ENCODE measurements at places on chromosomes 5 and 9.

DNA sequence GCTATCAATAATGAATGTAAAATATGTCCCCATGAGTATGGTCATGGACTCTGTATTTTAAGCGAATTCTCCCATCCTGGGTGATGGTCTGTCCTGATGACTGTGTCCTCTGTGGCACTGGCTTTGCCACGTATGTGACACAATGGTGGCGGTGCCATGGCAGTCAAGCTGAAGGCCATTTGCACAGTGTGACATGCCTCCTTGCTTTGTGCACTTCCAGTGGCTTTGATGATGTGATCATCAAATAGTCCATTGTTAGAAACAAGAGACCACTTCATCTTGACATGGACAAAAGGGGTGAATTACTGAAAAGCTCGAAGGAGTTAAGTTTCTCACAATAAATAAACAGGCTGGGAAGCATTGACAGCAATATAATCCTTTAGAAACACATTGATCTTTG is 31.0 kb upstream of the PRRC1 start:
- no peak for DNase-seq

- DNase-seq: no peak
Observed at GRCh38 chr5:149610589-149611255, 29.4 kb downstream of the ARHGEF37 start.

DNA sequence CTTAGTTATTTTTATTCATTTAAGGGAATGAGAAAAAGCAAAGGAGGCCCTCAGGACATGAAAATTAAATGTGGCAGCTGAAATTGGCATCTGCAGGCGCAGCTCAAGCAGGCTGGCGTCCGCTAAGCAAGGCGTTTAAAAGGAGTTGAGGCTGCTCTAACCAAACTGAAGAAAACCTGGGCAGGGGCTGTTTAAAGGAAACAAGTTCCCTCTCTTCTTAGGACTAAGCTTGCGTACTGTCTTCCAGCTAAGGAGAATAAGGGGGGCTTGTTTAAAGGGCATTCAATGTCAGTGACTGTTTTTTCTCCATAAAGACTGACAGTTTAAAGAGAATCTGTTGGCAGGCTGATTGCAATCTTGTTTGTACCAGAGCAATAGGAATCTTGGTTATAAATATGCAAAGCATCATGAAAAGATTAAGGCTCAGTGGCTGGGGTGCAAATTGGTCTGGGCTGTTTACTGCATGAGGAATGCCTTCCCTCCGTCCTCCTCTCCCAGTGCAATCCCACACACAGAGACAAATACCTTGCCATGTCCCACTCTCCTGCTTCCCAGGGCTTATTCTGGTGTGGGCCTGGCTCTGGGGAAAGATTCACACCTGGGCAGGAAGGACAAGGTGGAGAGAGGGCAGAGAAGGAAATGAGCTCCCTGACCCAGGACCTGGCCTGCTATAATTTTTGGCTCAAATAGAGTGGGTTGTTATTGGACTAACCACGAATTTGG is 85.9 kb upstream of the LIFR start:
- DNase-seq: no peak

DNA sequence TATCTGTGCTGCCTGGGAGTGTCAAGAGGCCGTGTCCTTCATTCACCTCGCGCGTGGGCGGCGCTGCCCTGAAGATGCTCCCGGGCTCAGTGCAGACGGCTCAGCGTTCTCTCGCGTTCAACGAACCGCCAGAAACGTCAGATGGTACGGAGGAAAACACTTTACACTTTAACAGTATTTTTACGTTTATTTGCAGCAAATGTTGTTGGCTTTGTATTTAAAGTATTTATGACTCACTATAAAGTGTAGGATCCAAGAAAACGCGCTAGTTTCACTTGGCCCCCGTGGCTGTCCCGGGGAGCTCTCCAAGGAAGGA is 544 bp upstream of the ERCC6L2 start:
- peak; percentile 60 for DNase-seq

DNA sequence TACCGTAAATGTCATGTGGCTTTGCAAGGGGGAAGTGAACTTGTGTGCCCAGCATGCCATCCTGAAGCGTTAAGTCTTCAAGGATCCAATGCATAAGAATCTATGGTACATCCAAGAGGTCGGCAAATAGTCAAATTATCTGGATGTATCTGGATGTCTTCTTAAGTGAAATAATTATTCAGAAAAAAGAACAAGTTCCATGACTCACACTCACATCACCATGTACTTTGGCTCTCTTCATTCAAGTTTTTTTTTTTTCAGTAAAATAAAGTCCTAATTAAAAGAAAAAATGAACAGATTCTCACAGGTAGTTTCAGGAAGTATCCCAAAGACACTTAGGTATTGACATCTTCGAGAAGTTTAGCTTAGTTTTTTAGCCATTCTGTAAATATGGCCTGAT is 62.7 kb upstream of the MEGF10 start:
- DNase-seq: no peak

DNA sequence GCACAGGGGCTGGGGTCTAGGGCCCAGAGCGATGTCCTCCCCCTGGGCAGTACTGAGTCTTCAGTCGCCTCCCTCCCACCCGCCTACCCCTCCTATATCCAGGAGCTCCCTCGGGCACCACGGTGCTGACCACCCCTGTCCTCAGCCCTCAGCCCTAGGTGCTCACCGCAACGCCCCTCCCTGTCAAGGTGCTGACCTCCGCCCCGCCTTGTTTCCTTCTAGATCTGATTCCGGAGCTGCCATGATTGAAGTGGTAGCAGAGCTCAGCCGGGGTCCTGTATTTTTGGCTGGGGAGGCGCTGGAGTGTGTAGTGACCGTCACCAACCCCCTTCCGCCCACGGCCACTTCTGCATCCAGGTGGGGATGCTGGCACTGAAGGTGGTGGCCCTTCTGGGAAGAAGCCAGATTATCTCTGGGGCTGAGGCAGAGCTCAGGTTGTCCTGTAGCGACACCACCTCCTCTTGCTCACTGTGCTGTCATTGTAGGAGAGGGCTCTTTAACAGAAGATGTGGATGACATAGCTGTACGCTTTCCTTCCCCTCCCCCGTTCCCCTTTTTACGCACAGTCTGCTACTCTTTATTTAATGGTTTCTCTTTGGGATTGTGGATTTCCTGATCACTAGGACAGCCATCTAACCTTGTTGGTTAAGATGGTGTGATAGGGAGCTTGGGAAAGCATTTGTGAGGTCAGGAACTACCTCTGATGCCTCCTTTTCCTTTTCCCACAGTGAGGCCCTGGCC is 598 bp downstream of the RGP1 start:
- peak; percentile 51 for DNase-seq

DNA sequence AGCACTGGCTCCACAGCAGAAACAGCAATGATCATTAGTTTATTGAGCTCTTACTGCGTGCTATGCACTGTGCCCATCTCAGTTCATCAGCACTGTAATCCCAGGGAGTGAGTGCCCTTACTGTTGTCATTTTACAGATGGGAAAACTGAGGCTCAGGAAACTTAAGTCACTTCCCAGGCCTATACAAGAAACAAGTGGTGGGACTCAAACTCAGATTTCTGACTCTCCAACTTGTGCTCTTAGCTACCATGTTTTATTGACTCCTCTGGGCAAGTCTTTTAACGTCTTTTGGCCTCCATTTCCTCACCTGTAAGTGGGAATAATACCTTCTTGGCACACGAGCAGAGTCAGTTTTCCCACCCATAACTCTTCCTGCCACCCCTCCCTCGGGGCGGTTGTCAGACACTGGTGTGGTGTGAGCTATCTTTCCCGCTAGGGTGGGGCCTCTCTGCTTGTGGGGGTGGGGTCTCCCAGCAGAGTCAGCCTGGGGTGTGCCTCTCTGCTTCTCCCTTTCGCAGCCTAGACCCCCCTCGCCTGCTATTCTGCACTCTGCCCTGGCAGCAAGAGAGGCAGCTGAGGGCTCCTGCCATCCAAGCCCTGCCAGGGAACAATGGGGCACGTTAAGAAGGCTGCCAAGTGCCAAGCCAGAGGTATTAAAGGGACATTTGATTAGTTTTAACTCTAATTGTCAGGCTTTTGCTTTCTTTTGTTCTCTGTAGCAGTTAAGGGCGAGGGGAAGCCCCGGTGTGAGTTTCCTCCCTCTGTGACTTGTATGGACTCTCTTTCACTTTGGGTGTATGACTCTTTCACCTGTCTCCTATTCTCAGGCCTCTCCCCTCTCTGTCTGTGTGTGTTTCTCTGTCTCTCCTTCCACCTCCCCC is 12.1 kb downstream of the GALNT10 start:
- DNase-seq: peak; percentile 67

DNA sequence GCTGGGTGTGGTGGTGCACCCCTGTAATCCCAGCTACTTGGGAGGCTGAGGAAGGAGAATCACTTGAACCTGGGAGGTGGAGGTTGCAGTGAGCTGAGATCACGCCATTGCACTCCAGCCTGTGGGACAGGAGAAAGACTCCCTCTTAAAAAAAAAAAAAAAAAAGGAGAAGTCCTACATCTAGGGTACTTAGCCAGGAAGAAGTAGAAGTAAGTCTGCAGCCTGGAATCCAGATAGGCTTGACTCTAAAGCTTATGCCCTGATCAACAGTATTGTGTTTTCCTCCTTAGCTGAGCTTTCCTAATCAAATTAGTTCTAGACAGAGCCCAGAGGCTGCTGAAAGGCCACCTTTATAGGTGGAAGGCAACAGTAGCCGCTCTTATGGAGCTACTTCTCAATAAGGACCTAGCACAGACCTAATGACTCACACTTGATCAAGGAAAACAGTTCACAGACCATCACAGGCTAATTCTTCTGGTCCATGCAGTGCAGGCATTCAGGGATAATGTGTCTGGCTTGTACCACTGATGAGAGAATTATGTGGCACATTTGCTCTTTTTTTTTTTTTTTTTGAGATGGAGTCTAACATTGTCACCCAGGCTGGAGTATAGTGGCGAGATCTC is 105.5 kb upstream of the KLF4 start:
- DNase-seq: no peak

DNA sequence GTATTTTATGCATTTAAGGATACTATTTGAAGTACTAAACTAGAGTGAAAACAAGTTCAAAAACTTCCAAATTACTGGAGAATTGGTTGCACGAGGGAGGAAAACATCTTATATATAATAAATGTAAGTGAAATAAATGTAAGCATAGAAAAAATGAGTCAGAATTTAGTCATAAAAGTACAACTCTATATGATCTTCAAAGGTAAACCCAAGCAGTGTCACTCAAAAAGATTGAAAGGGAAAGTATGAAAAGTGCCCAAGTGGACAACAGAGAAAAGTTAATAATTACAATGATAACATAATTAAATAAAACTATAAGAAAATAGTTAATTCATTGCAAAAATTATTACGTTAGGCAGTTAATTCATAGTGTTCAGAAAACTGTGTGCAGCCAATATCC is 2288.5 kb upstream of the C9orf72 start:
- DNase-seq: no peak

DNA sequence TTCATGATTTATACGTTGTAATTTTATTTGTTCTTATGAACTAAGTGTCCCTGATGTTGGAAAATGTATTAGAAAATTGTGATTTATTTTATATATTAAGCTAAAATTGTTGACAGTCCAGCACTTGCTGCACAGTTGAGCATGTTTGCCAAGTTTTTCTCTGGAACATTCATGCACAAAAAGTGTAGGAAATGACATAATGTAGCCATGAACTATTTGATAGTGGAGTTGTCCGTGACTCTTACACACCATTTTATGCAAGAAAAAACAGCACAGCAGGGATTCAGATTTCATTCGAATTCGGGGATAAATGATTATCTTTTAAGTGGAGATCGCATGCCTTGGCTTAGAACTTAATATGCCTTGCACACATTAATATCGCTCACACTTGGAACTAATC is 708.6 kb upstream of the WWC1 start:
- no peak for DNase-seq

GRCh38 chr5:80569961-80570786 is at the start of gene ANKRD34B:
Gene ANKRD34B (minus strand): TSS chr5:80570280. CDS start chr5:80560019, 10,261 bp downstream.
- no peak for DNase-seq

- DNase-seq: no peak
Observed at GRCh38 chr9:3992924-3993323, 306.9 kb downstream of the GLIS3 start.

DNA sequence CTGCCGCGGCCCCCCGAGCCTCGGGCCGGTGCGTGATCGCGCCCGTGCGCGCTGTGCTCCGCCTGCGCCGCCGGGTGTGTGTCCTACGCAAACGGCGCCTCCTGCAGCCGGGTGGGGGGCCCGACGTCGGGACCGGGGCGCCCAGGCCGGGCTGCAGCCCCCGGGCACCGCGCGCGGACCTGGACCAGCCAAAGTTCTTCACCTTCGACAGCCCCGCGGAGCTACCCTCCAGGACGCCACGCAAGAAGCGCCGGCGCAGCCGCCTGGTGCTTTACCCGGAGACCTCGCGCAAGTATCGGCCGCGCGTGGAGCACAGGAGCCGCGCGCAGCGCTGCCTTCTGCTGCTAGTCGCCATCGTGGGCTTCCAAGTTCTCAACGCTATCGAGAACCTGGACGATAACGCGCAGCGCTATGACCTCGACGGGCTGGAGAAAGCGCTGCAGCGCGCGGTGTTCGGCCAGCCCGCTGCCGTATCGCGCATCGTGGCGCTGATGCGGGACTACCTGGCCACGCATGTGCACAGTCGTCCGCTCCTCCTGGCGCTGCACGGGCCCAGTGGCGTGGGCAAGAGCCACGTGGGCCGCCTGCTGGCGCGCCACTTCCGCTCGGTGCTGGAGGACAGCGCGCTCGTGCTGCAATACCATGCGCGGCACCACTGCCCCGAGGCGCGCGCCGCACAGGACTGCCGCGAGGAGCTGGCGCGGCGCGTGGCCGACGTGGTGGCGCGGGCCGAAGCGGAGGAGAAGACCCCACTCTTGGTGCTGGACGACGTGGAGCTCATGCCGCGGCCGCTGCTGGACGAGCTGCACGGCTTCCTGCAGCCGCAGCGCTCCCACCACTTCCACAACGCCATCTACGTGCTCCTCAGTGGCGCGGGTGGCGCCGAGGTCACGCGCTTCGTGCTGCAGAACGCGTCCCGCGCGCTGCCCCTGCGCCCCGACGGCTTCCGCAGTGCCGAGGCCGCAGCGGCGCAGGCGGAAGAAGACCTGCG is 1.5 kb downstream of the TOR4A start:
- DNase-seq: no peak

DNA sequence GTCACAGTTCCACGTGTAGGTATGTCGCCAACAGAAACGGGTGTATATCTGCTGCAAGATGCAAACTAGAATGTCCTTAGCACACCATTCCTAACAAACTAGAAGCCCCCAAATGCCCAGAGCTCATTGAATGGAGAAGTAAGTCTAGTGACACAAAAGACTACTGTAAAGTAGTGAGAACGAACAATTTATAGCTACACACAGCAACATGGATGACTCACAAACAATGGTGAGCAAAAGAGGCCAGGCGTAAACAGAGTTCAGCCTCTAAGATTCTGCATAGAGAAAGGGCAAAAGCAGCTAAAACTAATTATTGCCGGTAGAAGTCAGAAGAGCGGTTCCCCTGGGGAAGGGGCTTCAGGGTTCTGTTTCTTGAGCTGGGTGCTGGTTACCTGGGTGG is 74.7 kb downstream of the AMBP start:
- DNase-seq: no peak

Data from CD4-positive, alpha-beta T cell treated with Interleukin-2 at 100 ng/mL for 4 hours (primary cell).